ENCODE measurements at places on chromosomes 3 and 15.

- DNase-seq: no peak
These were observed 92.2 kb upstream of the PRR23E start for GRCh38 chr3:127100459-127101410.

GRCh38 chr3:129404610-129405009, 23.8 kb downstream of the EFCAB12 start:
- DNase-seq: no peak

GRCh38 chr3:147301781-147302180, 104.6 kb downstream of the ZIC4 start:
- DNase-seq: no peak

- DNase-seq: peak; percentile 98
These were observed at the start of gene CCDC39 for GRCh38 chr3:180679178-180680096. CCDC39 (minus strand) TSS chr3:180679489; CDS start chr3:180679380, 109 bp downstream.

- DNase-seq: no peak
These were observed 10.4 kb upstream of the CHST14 start for GRCh38 chr15:40460404-40460803.

- DNase-seq: no peak
These were observed 278.3 kb downstream of the CHL1 start for GRCh38 chr3:474828-475227.

DNA sequence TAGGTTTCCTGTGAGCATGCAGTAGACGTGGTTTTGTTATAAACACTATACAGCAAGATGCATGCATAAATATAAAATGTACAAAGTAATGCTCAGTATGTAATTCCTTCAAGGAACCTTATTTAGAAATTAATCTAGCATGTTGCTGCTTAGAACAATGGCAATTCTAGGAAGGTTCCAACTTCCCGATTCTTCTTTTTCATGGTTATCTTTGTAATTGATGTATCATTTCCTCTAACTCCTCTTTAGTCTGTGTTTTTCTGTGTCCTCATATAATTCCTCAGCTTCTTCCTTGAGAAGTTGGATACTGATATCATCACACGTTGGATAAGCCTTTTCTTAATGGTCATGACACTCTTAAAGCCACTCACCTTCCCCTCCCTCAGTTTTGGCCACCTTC, 3.5 kb downstream of the TSEN2 start:
- DNase-seq: no peak

DNA sequence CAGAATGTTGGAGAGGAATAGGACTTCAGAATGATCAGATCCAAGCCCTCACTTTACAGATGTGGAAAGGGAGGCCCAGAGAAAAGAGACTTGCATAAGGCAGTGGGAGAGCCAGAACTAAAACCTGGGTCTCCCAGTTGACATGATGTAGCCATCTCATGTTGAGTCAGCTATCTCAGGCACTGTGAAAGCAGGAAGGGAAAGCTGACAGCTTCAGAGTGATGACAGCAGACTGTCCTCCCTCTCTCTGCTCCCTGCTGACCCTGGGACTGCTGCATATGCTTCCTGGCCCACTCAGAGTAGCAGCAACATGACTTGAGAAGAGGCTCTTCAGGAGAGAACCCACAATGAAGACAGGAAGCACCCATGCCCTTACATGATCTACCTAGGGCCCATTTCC, 14.7 kb downstream of the FHIT start:
- DNase-seq: no peak
